ENCODE measurements at places on chromosomes 3 and 15.
A peak's percentile ranks its signal among the peaks of the same experiment; 100 is the strongest.

DNA sequence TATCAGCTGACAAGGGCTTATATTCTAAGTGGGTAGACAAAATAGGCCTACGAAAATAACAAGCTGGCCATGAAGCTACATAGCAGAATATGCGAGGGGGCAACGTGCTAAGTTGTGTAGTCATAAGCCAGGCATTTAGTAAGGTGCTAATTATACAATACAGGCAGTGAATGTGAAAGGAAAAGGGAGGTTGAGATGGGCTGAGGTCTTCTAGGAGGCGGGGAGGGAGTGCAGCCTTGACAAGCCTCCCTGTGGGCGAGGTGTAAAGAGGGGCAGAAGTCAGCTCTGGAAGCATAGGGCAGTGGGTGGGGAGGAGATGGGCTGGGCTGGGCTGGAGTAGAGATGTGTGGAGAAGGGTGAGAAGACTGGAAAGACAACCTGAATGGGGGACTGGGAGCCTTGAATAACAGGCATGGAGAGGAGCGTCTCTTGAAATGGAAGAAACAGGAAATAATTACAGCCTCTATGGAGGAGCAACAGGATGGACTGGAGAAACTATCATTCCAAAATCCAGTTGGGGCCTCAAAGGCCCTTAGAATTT lies 1.2 kb downstream of the TIGIT start:
- peak; percentile 42 for DNase-seq

DNA sequence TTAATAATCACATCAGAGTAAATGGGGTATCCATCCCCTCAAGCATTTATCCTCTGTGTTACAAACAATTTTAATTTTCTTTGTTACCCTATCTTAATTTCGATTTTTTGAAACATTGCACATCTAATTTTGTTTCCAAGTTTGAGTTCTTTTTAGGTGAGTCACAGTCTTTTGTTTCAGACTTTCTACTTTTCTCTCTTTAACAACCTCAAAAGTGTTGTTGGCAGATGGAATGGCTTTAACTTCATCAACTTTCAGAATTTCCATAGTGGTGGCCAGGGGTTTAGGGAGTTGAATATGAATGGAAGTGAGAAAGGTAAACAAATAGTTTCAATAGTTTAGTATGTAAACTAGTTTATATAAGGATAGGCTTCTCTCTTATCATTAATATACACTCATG lies 223.0 kb upstream of the MLF1 start:
- no peak for DNase-seq

- DNase-seq = peak; percentile 67
These were observed 60.5 kb upstream of the KLF13 start for GRCh38 chr15:31265871-31266711.

- peak; percentile 49 for DNase-seq
These were observed 17.6 kb upstream of the CYP11A1 start for GRCh38 chr15:74384881-74385643.

- DNase-seq = no peak
These were observed 56.4 kb downstream of the TMCC1 start for GRCh38 chr3:129837065-129837642.

GRCh38 chr3:105118905-105119304 lies 247.8 kb upstream of the ALCAM start:
- no peak for DNase-seq

DNA sequence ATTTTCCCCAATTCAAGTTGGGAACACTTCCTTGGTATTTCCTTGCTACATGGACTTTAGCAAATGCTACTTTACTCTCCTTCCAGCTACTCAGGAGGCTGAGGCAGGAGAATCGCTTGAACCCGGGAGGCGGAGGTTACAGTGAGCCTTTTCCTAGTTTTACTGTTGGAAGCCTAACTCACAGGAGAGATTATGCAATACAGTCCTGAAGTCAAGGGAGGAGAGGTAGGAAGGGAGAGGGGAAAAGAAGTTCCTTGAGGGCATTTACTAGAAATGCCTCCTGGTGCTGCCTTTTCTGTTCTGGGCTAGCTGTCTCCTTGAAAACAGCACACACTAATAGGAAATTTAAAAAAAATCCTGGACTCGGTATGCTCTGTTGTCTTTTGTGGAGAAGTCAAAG lies 6.2 kb downstream of the HHLA2 start:
- no peak for DNase-seq

DNA sequence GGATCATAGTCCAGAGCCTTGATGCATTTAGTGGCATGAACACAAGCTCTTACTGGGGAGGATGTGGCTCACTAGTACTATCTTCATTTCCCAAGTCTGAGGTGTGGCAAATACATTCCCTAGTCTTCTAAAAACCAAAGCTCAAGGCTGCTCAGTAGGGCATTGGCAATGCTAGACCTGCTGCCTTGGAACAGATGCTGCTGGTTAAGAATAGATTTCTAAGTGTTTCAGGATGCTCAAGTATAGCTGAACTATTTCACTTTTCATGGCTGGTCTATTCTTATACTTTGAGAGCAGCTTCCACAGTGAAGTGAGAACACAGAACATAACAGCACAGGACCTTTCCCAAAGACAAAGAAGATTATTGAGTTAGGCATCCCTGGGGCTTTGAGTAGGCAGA lies 178.8 kb downstream of the CHST2 start:
- no peak for DNase-seq

GRCh38 chr3:128504533-128504915 lies 11.5 kb upstream of the GATA2 start:
- DNase-seq = no peak

- DNase-seq = no peak
These were observed 129.4 kb downstream of the LPP start for GRCh38 chr3:188283347-188283746.

DNA sequence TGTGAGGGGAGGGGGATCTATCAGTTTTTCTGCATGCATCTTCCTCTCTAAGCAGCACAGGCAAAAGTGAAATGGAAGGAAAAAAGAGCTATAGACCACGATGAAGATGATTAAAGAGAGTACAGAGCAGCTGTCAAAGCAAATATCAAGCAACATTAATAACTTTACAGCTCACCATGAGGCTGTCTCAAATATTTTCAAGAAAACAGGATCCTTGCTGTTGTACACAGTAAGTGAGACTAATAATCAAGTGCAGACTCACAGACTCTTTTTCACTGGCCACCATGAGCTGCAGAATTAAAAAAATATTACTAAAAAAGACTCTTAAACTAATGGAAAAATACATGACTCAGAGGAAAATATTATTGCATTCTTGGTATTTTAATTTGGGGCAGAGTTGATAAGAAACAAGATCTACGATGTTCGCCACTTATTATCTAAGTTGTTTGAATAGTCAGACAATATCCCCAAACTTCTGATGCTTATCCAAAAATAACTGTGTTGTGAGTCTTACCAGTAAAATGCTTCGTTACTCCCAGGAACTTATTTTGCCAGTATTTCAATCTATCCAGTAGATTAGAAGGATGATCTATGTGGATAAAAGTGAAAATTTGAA lies 817.5 kb upstream of the ALCAM start:
- DNase-seq = no peak

DNA sequence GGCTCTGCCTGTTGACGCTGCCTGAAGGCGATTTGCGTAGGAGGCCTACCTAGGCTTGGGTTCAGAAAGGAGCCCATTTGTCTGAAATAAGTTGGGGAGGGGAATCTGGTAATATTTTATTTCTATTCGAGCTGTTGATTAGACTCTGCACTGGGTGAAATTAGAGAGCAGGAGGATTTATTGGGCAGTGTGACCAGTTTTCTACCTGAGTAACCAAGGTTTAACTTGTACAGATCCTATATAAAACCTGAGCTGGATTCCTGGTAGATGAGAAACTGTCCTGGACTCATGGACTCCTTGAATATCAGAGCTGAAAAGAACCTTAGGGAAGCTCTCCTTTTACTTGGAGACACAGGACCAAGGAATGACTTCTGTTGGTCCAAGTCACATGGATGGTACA lies 19.6 kb upstream of the GPR156 start:
- no peak for DNase-seq

- peak; percentile 65 for DNase-seq
These were observed 31.9 kb downstream of the EHD4 start for GRCh38 chr15:41940441-41940857.

- DNase-seq = no peak
These were observed 133.7 kb upstream of the LRRN1 start for GRCh38 chr3:3665546-3665945.

- no peak for DNase-seq
These were observed 57.7 kb downstream of the SEMA5B start for GRCh38 chr3:122969585-122970469.

GRCh38 chr3:9136746-9137465 lies 112.5 kb downstream of the SRGAP3 start:
- no peak for DNase-seq

DNA sequence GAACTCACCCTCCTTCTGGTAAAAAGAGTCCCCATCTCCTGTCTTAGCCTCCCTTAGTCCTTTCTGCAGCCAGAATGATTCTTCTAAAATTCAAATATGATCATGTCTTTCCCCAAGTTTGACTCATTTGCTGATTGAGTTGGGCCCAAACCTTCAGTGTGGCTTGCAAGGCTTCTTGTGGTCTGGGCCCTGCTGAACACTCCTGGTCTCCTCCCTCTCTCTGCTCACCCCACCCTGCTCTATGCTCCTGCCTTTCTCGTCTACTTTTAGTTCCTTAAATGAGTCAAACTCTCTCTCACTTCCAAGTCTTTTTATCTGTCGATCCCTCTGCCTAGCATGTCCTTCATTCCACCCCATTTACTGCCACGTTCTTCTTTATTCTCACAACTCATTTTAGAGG lies 72.6 kb downstream of the CCR1 start:
- no peak for DNase-seq

GRCh38 chr3:143267989-143268388 lies 148.4 kb downstream of the CHST2 start:
- no peak for DNase-seq

DNA sequence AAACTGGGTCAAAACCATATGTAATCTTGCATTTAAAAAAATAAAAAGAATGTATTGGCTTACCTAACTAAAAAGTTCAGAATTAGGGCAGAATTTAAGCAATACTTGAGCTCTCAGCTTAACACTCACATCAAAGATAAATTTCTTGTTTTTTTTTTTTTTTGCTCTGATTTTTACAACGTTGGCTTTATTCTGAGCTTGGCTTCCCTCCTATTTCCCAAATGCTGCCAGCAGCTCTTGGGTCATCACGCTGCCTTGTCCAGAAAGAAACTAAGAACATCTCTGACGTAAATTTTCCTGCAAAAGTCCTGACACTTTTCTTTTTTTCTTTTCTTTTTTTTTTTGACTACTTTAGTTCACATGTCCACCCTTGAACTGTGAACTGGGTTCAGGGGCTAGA lies 150.6 kb upstream of the TGFBR2 start:
- no peak for DNase-seq

DNA sequence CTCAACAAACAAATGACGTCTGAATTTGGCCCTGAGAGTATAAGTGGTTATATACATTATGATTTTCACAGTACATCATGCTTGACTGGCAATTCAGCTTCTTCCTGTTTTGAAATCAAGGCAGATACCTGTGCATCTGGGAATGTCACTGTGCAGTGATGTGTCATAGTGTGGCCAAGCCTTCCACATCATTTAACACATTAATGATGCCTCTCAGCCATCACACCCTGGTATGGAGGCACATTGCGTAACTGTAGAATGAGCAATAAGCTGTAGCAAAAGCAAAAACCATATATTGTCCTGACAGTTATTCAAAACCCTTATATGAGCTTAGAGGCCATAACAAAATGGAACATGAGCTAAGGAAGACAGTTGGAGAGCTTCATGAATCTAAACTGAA lies 246.0 kb downstream of the EPHA3 start:
- DNase-seq = no peak

DNA sequence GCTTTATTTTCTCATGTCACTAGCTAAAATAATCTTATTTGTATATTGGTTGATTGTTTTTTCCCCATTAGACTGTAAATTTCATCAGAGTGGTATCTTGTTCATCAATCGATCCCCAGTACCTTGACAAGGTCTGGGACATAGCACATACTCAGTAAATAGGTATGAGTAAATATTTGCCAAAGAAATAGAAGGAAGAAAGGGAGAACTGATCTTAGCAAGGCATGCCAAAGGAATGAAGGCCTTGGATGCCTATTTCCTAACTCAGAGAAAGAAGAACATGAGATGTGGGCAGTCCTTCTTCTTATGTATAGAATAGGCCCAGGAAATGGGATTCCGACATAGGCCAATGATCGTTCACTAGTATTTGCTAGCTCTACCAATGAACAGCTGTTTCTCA lies 54.7 kb downstream of the ISL2 start:
- DNase-seq = no peak

GRCh38 chr3:11995120-11995519 lies 9.1 kb upstream of the SYN2 start:
- no peak for DNase-seq

DNA sequence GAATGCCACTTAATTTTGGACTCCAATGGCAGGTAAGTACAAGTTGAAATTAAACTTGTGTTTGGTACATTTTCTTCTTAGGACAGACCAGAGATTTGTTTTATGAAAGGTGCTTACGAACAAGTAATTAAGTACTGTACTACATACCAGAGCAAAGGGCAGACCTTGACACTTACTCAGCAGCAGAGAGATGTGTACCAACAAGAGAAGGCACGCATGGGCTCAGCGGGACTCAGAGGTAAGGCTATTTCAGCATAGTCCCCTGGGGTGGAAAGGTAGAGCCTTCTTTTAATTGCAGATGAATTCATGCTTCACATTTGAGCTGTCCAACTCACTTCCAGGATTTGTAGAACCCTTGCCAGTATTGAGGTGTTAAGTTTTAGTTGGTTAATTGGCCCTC lies 51.4 kb downstream of the ASTE1 start:
- DNase-seq = no peak

- DNase-seq = no peak
These were observed 134.6 kb upstream of the KBTBD8 start for GRCh38 chr3:66863205-66864111.

DNA sequence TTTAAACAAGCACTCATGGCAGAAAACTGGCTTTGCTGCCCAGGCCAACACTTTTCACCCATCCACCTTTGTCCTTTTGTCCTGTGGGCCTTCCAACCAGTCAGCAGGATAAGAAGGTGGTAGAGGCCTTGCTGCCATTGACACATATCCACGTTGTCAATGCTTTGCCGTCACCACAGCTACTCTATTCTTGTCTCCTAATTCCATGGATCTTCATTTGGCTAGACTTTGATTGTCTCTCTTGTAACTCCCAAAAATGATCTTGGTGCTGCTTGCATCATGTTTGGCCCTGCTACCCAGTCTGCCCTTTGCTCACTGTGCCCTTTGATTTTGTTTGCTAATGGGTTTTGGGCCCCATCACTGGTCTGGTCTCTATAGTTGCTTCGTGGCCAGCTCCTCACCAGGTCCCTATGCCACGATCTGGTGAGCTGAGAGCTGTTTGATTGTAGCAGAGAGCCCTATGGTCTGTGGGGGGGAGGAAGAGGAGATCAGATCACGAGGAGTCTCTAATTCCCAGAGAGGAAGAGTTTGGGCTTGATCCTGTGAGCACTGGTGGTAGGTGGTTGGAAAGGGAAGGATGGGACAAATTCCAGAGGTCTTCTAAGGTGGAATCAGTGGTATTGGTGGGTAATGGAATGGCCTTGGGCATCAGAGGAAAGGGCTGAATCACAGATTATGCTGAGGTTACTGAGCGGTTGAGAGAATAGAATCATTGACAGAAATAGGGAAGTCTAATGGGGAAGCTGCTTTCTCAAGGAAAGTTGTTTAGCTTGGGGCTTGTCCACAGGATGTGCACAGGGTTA lies 40.3 kb downstream of the ABHD2 start:
- DNase-seq = no peak

Measured in activated naive CD4-positive, alpha-beta T cell treated with Interleukin-2 at 50 U/mL for 16 hours (primary cell).